Activated gamma-delta T cell (primary cell): ENCODE measurements at places on chromosomes 7 and 10.

- no peak for DNase-seq
These were observed 375.4 kb upstream of the TPK1 start for GRCh38 chr7:145211211-145211610.

DNA sequence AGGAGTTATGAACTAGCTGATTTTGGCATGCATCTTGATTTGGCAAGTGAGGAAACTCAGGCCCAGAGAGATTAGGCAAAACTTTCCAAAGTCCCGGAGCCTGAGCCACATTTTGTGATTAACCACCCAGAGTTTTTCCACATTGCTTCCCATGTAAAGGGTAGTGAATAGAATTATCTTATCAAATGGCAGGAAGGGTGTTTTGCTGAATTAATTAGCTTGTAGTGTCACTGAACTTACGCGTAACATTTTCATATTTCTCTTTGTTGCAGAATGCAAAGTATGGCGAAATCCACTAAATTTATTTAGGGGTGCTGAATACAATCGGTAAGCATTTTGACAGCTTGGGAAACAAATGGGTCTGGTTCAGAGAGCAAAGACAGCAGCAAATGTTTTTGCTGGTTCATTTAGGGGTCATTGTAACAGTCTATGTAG, 176.2 kb downstream of the ST7 start:
- no peak for DNase-seq

DNA sequence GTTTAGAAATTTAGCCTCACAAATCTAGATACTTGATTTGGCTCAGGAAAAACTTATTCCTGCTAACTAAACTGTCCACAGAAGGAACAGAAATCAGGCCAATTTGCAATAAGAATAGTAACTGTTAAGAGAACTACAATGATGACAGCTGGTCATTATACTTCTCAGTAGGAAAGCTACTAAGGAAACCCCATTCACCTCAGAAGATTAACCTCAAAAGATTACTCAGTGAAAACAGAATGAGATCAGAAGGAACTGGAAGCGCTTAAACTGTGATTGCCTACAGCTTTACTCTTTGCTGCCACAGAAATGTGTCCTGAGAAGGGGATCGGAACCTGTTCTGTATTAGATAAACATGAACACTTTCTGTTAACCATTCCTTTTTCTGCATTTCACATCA, 24.3 kb upstream of the DNAJB12 start:
- DNase-seq, result no peak

- DNase-seq, result no peak
These were observed 315.7 kb downstream of the NRG3 start for GRCh38 chr10:82190432-82191260.

GRCh38 chr10:129396021-129396722, 70.9 kb upstream of the MGMT start:
- no peak for DNase-seq

GRCh38 chr7:71988201-71988600, 423.9 kb downstream of the CALN1 start:
- no peak for DNase-seq
